Left renal cortex interstitium (tissue), 4 donors: ENCODE measurements at places on chromosomes 7 and 10. TPM values are rescaled to one million over a fixed set of nuclear protein-coding genes. Genes with fewer than 3 reads are reported as not detected.

- DNase-seq = no peak
These were observed 118.8 kb downstream of the RSU1 start for GRCh38 chr10:16698461-16698860.

GRCh38 chr10:60099998-60100747 is 193.8 kb upstream of the CCDC6 start:
- DNase-seq = no peak

GRCh38 chr7:35259523-35259908 is 5.6 kb upstream of the TBX20 start:
- no peak for DNase-seq

Gene CLCN1
- polyA plus RNA-seq = 0.05 TPM

- no peak for DNase-seq
These were observed 37.5 kb downstream of the GNA12 start for GRCh38 chr7:2806571-2806970.

Gene ADRB1
- polyA plus RNA-seq = 0.14 TPM

- no peak for DNase-seq
These were observed 8.8 kb downstream of the TNS3 start for GRCh38 chr7:47572939-47573757.

GRCh38 chr10:114482480-114483304 is 78.4 kb upstream of the AFAP1L2 start:
- no peak for DNase-seq

- DNase-seq = no peak
These were observed 76.2 kb downstream of the CHN2 start for GRCh38 chr7:29270594-29271318.

- no peak for DNase-seq
These were observed 21.1 kb upstream of the CFAP46 start for GRCh38 chr10:132963430-132963960.

Gene ADAM12
- polyA plus RNA-seq = 28.0 TPM

Gene PKD2L1
- polyA plus RNA-seq = 0.44 TPM

DNA sequence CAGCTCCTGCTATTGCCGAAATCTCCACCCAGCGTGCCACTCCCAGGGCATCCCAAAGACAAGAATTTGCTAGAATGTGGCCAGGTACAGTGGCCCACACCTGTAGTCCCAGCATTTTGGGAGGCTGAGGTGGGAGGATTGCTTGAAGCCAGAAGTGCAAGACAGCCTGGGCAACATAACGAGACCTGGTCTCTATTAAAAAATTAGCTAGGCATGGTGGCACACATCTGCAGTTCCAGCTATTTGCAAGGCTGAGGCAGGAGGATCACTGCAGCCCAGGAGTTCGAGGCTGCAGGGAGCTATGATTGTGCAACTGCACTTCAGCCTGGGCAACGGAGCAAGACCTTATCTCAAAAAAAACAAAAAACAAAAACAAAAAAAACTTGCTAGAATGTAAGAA is 73.3 kb upstream of the LYZL2 start:
- no peak for DNase-seq

Gene CRHR2
- not detected for polyA plus RNA-seq
